SJSA1 (cell line): ENCODE measurements at places on chromosomes 13 and 19.

DNA sequence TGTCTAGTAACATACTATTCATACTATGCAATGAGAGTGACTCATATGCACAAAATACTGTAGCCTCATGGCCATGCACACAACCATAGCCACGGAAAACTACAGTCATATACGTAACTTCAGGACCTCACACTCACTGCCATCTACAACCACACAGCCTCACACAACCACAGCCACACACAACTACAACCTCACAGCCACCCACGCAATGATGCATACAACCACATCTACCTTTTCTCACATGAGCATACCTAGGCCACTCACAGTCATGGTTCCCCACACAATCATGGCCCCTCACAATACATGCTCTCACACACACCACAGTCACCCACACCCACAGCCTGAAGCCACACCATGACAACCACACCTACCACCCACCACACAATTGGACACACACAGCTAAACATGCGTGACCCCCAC lies 8.7 kb upstream of the TNFSF14 start:
- DNase-seq, result no peak

- no peak for DNase-seq
These were observed 8.7 kb downstream of the SYMPK start for GRCh38 chr19:45854167-45854778.

DNA sequence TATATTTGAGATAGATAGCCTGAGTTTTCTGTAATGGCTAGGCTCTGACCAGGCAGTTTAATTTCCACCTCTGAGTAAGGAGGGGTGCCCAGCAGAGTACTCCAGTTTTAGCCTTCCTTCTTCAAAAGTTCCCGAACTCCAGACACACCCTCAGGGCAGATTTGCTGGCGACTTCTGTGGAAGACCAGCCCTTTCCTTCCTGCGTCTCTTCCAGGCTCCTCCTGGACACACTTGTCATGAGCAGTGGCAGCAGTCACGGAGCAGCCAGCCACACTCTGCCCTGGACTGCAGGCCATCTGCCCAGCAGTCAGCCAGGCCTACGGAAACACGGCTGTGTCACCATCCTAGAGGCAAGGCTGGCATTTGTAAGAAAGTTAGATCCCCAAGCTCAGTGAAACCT lies 6.6 kb upstream of the FLT1 start:
- no peak for DNase-seq

DNA sequence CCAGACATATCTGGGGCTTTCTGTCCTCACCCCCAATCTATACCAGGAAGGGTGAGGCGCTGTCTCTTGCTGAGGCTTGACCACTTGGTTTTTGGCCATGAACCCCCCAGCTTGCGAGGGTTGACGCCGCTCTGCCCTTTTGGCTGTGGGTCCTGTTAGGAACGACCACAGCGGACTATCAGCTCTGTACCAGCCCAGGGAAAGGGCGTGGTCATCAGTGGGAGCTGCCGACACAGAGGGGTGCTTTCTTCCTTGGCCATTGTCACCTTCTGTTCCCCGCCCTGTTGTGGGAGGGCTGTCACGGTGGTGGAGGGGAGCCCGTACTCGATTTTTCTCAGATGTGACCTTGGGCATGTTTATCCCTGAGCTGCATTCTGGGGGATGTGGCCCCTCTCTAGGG lies 5.7 kb downstream of the DCAF15 start:
- no peak for DNase-seq

DNA sequence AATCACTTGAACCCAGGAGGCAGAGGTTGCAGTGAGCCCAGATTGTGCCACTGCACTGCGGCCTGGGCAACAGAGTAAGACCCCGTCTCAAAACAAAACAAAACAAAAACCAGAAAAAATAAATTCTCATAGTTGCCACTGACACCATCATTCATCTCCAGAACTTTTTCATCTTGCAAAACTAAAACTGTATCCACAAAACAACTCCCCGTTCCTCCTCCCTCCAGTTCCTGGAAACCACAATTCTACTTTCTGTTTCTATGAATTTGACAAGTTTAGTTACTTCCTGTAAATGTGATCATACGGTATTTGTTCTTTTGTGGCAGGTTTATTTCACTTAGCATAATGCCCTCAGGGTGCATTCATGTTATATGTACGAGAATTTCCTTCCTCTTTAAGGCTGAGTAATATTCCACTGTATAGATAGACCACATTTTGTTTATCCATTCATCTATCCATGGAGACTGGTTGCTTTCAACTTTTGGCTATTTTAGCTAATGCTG lies 13.2 kb upstream of the ADGRE5 start:
- DNase-seq, result no peak

- DNase-seq, result no peak
These were observed 8.6 kb downstream of the TNFAIP8L1 start for GRCh38 chr19:4647676-4648644.

DNA sequence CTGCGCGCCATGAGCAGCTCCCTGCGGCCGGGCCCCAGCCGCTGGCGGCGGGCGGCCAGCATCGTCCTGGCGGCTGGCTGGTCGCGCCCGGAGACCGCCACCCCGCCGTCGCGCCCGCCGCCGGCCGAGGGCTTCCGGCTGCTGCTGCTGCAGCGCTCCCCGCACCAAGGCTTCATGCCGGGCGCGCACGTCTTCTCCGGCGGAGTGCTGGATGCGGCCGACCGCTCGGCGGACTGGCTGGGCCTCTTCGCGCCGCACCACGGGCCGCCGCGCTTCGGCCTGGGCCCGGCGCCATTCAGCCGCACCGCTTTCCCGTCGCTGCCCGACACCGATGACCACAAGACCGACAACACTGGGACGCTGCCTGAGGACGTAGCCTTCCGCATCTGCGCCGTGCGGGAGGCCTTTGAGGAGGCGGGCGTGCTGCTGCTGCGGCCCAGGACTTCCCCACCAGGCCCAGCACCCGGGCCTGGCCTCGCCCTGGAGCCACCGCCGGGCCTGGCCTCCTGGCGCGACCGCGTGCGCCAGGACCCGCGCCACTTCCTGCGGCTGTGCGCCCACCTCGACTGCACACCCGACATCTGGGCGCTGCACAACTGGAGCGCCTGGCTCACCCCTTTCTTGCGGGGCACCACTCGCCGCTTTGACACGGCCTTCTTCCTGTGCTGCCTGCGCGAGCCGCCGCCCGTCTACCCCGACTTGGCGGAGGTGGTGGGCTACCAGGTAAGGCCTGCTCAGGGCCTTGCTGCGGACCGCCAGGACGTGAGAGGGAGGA lies 518 bp downstream of the NUDT19 start:
- DNase-seq, result peak; percentile 67

- no peak for DNase-seq
These were observed 880 bp downstream of the SWSAP1 start for GRCh38 chr19:11375143-11375948.

DNA sequence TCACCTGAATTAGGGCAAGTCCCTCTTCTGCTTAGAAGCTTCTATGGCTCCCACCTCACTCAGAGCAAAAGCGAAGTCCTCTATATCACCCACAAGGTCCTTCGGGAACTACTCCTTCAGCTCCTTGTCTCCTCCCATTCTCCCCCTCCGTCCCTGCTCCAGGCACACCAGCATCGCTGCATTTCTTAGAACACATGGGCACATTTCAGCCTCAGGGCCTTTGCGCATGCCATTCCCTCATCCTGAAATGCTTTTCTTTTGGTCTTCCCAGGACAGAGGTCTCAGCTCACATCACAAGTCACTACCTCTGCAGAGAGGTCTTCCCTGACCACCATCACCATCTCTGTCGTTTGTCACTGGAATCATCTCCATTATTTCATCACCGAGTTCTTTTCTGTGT lies 4.0 kb downstream of the S1PR5 start:
- no peak for DNase-seq

DNA sequence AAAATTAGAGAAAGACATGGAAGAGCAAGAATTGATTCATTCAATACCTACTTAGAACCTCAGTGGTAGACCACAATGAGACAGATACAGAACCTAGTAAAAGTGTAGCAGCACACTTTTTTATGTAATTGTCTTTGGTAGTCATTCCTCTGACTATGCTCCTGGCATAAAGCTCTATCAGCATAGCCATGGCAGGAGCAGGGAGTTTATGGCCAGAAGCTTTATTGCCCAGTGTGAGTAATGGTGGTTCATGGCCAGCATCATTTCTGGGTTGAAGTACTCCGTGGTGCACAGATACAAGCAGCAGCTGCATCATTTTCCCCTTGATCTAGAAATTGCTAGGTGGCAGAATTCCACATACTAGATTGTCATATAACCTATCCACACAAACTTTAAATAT lies 352.6 kb downstream of the TBC1D4 start:
- DNase-seq, result no peak

DNA sequence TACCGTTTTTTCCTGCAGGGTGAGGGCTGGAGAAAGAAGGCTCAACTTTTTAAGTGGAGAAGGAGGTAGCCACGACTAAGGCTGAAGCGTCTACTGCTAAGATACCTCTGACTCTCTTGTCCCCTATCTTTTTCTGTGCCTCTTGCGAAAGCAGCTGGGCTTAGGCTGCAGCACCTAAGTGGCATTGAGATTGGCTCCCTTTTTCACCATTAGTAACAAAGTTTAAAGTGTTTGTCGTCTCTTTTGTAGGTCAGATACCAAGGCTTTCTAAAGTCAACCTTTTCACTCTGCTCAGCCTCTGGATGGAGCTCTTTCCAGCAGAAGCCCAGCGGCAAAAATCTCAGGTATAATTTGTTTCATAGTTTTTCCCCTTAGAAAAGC lies 887 bp downstream of the CDADC1 start:
- DNase-seq, result no peak

DNA sequence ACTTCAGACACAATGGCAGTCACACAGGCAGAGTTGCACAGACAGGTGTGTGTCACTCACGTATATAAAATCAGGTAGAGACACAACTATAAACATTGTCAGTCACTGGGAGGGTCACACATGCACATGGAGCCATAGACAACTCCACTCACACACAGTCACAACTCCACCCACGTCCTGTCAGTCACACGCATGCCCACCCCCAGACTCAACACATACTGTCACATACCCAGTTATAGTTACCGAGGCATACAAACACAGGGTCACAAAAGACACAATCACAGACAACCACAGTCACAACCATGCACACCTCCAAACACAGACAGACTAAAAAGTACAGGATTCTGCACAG lies 1.5 kb downstream of the NUMBL start:
- no peak for DNase-seq

GRCh38 chr13:111117289-111117688 lies 2.2 kb downstream of the ARHGEF7 start:
- no peak for DNase-seq

DNA sequence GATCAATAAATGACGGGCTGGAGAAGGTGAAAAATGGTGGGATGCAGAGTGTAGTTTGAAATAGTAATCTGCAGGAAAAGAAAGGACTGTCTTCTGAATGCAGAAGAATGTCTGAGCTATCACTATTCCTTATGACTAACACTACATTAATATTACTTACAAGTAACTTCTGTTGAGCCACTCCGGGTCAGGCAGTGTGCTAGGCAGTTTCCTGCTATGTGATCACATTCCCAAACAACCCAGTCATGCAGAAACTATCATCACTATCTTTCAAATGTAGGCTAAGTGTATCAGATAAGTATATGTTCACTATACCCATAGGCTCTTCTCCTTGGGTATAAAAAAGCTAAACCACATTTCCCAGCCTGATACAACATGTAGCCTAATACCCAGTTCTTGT lies 6.6 kb downstream of the ZNF599 start:
- DNase-seq, result no peak

GRCh38 chr19:46726551-46726950 lies 9.6 kb upstream of the PRKD2 start:
- DNase-seq, result no peak

- DNase-seq, result peak; percentile 18
These were observed 30.4 kb upstream of the SLC1A5 start for GRCh38 chr19:46818812-46819211.

DNA sequence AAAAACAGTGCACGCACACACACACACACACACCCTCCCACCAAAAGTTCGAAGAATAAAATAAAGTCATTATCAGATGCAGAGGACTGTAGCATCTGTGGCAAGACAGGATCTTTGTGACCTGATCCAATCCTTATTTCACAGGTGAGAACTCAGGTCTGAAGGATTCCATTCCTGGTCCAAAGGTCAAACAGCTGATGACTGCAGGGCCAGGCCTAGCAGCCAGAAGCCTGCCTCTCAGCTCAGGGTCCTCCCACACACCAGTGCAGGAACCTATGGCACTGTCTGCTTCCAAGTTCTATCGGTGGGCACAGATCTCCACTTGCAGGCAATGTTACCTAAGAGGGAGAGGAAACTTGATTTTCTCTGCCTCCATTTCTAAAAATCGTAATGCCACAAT lies 57.5 kb downstream of the SERP2 start:
- no peak for DNase-seq

- no peak for DNase-seq
These were observed 1236.9 kb downstream of the DIAPH3 start for GRCh38 chr13:58926858-58927257.

DNA sequence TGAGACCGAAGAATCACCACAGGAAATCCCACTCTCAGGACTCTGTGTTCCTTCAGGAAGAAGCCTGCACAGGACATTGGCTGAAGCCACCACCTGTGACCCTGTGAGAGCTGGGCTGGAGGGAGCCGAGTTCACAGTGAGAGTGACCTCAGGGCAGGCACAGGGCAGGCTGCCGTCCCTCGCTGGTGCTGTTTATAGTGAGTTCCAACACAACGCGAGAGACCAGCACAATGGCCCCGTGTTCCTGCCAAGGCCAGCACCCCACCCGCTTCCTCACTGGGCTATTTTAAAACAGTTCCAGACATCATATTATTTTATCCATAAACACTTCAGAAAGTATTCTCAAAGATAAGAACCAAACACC lies 18.4 kb upstream of the GAS6 start:
- DNase-seq, result no peak

DNA sequence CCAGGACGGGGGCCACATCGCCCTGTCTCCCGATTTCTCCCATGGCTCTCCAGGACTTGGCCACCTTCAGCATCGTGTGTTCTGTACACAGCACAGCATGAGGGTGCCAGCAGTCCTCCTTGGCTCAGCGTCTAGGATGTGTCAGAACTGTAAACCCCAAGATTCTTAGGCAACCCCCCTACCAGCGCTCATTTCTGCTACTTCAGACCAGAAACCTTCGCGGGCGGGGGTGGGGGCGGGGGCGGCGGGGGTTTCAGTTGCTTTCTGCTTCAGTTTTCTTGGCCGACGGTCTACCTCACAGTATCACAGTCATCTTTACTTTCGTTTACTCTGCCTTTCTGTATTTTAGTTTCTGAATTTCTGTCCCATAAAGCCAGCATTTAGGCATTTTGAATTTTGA lies 82.4 kb downstream of the GGACT start:
- no peak for DNase-seq

- DNase-seq, result no peak
These were observed 8.5 kb upstream of the ABHD17A start for GRCh38 chr19:1893791-1894190.

GRCh38 chr19:58409010-58409790 lies 751 bp downstream of the ZNF584 start:
- DNase-seq, result no peak

DNA sequence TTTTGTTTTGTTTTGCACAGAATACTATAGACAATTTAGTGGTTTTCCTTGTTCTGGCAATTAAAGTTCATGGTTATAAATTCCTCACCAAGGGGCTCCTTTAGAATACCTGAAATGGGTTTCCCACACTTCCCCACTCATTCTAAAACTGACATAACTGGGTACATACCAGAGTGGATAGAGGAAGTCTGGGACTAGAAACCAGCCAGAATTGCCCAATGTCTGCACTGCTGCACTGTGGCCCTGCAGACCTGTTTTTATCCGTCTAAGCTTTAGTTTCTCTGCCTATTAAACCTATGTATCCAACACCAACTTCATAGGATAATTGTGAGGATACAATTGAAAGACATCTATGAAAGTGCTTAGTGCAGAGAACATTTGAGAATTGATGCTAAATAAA lies 498.6 kb downstream of the KCTD12 start:
- DNase-seq, result no peak

GRCh38 chr19:47742634-47743033 lies 2.7 kb upstream of the NOP53 start:
- DNase-seq, result no peak
